ENCODE measurements at places on chromosomes 4 and X.

- no peak for DNase-seq
Observed at GRCh38 chr4:189341881-189342280, 598.8 kb upstream of the FRG1 start.

DNA sequence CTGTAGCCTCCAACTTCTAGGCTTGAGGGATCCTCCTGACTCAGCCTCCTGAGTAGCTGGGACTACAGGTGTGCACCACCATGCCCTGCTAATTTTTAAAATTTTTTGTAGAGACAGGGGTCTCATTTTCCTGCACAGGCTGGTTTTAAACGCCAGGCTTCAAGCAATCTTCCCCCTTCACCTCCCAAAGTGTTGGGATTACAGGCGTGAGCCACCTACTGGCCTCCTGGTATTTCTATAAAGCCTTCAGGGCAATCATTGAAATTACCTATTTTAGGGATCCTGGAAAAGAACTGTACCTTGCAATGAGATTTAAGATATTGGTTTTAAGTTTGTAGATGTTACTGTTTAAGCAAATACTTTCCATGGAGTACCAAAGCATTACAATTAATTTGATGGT is 13.5 kb upstream of the PLS3 start:
- DNase-seq: no peak

GRCh38 chr4:34009951-34010350 is 2234.4 kb downstream of the ARAP2 start:
- DNase-seq: no peak

DNA sequence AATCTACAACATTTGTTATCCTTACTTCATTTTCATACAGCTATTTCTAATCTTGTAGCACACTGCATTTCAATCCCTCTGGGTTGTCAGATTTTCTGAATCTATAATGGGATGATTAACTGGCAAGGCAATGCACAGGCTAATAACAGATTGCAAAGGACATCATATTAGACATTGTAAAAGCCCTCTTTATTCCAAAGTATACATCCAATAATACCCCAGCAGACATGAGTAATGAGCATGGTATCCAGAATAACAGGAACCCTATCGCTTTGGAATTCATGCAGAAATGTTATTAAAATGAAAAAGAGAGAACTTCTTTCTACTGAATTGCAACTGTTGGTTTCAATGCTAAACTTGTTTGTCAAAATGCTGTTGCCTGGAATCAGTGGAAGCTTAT is 122.9 kb downstream of the C4orf33 start:
- no peak for DNase-seq

DNA sequence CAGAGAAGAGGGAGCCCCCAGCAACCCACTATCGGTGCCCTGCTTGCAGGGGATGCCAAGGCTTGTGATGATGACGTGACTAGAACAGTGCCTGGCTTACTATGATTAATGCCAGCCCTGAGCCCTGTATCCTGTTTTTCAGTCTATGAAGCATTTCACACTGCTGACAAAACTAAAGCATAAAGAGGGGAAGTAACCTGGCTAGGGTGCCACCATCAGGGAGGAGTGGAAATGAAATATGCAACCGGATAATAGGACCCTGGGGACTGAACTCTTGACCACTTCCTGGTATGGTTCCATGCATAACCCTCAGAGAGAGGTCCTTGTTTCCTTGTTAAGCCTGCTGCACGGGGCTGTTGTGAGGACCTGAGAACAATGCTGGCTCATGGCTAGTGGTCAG is 50.3 kb downstream of the MED28 start:
- peak; percentile 46 for DNase-seq

DNA sequence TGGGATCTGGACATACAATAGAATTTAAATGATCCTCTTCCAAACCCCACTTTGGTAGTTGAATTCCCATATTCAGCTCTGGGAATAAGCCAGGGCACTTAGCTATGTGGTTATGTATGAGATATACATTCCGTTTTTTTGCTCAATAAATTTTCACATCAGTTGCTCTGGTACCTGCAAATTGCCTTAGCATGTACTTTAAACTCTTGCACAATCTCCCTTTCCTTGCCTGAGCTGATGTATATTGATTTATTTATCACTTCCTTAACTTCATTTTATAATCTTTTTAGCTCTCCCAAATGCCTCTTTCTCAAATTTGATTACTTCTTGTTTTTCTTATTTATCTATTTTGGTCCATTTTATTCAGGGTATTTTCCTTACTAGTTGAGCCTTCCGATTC is 90.1 kb upstream of the AGA start:
- no peak for DNase-seq

GRCh38 chr4:10117359-10118047 is 904 bp upstream of the WDR1 start:
- DNase-seq: peak; percentile 49

GRCh38 chr4:25081866-25082471 is 51.2 kb upstream of the LGI2 start:
- DNase-seq: no peak

- DNase-seq: no peak
Observed at GRCh38 chr4:72779241-72779640, 210.2 kb upstream of the ADAMTS3 start.

- no peak for DNase-seq
Observed at GRCh38 chrX:73267206-73267605, 52.6 kb upstream of the NAP1L2 start.

GRCh38 chr4:158624889-158625478 is 46.7 kb downstream of the C4orf46 start:
- DNase-seq: peak; percentile 25

- DNase-seq: no peak
Observed at GRCh38 chr4:145107126-145107525, 9.0 kb downstream of the ABCE1 start.

- DNase-seq: no peak
Observed at GRCh38 chr4:6443035-6444023, 29.1 kb downstream of the PPP2R2C start.

GRCh38 chr4:140239311-140239710 is 85.3 kb upstream of the MAML3 start:
- no peak for DNase-seq

DNA sequence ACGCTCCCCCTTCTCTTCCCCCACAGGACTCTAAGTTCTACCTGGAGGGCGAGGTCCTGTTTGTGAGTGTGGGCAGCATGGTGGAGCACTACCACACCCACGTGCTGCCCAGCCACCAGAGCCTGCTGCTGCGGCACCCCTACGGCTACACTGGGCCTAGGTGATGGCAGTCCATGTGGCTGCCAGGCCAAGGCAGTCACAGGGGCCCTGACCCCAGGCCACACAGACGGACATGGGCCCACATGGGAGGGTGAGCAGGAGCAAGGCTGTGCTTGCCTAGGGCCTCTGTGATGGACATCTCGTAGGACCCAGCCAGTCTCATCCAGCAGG is 10.0 kb upstream of the ADD1 start:
- no peak for DNase-seq

DNA sequence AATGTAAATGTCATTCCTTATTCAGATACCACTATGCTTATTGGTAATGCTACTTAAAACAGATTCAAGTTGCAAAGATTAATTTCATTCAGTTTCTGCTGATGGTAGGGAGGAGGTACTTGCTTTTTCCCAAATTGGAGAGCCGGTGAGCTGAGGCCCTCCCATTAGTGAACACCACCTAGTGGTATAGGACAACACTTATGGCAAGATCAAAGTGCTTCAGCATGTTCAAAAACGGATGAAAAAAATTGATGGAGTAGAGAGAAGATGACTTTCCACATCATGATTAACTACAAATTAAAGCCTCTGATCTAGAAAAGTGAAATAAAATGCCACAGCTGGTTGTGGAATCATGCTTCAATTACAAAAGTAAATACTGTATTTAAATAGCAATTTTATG is 112.9 kb downstream of the MBNL3 start:
- no peak for DNase-seq

DNA sequence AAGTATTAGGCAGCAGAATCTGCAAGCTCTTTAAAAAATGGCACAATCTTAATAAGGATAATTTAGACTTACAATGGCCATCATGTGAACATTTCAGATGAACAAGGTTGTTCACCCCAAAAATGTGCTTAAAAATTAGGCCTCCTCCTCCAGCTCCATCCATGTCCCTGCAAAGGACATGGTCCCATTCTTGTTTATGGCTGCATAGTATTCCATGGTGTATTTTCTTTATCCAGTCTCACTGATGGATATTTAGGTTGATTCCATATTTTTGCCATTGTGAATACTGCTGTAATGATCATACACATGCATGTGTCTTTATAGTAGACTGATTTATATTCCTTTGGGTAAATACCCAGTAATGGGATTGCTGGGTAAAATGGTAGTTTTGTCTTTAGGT is 29.1 kb upstream of the MAGEA8 start:
- no peak for DNase-seq

DNA sequence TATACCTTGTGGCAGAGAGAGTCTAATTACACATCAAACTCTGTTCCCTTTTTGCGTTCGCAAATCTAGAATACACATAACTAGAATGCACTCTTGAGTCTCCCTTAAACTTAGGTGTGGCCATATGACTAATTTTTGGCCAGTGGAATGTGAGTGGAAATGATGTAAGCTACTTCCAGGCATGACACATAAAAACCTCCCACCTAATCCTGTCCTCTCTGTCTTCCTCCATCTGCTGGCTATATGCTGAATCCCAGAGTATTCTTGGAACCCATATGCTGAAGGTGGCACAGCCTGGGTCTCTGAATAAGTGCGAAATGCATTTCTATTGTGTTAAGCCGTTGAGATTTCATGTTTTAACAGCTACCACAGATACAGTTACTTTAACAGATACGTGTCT is 269.9 kb upstream of the NRK start:
- DNase-seq: no peak

DNA sequence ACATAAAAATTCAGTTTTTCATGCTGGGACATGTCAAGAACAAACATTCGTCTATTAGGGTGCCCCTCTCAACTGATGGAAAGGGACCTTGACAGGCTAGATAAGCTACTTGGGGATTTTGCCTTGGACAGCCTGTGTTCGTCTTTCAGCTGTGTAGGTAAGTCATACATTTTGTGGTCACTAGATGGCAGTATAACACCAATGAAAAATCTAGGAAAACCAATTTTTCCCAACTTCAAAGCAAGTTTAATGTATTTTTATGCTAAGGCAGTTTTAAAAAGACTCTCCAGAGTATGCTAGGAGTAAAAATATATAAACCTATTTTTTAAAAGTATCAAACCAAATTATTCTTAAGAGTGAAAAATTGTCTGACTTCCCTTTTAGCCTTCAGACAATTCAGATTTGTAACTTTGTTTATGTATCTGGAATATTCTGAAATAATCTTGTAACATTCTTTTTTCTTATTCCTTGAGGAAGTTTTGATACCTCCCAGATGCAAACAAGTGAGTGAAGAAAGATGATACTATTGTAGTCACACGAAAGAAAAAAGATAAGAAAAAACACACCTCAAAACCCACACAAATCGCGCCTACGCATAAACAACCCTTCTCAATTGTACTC is 158.3 kb downstream of the CPE start:
- no peak for DNase-seq

DNA sequence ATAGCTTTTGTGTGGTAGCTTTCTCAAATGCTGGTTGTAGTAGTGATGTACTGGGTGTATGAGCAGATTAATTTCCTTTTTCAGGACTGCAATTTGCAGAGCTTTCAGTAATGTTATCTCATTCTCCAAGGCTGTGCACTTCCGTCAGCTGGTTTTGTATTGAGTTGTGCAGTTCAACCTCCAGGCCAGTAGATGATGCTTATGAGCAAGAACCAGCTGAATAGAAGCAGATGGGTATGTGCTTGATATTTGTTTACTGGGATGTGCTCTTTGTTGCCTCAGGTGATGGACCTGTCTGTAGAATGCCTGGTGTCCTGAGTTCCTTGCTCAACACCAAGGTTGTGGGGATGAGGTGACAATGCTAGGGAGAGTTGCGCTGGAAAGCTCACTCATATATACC is 462.8 kb downstream of the PCDH18 start:
- no peak for DNase-seq

GRCh38 chrX:100750883-100751282 is 19.0 kb upstream of the SYTL4 start:
- DNase-seq: no peak

GRCh38 chr4:153514001-153514526 is 47.9 kb downstream of the TMEM131L start:
- DNase-seq: no peak

GRCh38 chrX:132676102-132676501 is 187.3 kb upstream of the MBNL3 start:
- no peak for DNase-seq

DNA sequence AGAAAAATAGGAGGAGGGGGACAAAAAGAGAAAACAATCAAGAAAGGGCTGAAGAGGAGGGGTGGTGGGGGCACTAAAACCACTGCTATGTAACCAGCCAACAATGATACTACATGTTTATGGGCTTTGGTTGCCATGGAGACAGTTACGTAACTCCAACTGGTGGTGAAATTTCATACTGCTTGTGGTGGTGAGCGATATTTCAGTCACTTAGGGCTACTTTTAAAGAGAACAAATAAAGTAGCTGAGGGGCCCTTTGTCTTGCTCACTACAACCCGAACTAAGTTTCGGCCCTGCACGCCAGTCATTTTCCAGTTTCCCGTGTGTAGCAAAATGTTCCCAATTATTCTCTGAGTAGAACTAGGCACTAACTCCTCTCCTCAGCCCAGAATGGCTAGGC is 275.2 kb upstream of the EDA2R start:
- no peak for DNase-seq

DNA sequence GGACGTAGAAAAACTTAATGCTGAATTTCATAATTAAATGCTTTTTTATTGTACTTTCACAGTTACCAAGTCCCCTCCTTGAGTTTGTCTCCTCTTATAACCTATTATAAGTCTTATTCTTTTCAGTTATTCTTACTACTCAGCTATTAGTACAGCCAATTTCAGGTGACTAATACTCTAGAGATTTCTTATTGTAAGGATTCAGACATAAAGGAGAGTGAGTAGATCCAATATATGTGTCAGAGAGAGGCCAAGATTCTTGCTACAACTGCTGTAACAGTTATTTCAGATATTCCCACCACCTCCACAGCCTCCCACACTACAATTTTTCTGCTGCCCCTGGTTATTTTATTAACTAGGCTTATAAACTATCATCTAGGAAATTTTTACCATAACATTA is 274.5 kb downstream of the GPAT3 start:
- no peak for DNase-seq

All from GM12864 (cell line).